ENCODE measurements at places on chromosomes 13 and 19.

- DNase-seq: no peak
Measured at GRCh38 chr13:97851269-97851668, 102.2 kb upstream of the IPO5 start.

DNA sequence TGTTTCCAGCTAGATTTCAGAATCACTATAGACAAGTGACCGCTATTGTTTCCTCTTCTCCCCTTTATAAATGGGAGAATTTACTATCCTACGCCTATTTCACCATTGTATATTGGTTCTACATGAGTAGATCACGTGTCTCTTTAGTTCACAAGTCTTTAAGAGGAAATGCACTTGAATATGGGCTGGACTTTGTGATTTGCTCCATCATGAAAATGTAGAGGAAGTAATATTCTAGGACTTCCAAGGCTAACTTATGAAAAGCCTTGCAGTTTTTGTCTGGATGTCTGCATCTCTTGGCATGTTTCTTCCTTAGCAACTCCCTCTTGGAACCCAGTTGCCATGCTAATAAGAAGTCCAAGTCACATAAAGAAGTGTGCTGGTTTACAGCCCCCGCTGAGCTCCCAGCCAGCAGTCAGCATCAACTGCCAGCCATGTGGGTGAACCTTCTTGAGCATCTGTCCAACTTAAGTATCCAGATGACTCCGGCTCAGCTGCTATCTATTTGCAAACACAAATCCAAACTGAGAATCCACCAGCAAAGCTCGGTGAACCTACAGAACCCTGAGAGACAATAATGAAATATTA is 4.8 kb upstream of the FBXL3 start:
- no peak for DNase-seq

DNA sequence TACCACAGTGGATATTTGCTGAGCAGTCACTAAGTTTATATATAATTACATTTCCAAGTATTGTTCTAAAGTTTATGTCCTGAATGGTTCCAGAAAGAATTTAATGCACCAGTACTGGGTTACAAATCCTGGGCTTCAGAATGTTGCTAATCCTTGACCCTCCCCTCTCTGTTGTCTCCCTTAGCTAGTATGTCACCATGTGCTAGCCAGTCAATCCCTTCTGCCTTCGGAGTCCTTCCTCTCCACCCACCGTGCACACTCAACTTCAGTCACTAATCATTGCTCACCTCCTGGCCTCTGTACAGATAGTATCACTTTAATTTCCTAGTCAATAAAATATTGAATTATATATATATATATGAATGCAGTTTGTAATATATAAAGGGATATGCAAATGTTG is 7.5 kb downstream of the FAM124A start:
- DNase-seq: no peak

- no peak for DNase-seq
Measured at GRCh38 chr13:41568143-41568971, 111.0 kb downstream of the RGCC start.

DNA sequence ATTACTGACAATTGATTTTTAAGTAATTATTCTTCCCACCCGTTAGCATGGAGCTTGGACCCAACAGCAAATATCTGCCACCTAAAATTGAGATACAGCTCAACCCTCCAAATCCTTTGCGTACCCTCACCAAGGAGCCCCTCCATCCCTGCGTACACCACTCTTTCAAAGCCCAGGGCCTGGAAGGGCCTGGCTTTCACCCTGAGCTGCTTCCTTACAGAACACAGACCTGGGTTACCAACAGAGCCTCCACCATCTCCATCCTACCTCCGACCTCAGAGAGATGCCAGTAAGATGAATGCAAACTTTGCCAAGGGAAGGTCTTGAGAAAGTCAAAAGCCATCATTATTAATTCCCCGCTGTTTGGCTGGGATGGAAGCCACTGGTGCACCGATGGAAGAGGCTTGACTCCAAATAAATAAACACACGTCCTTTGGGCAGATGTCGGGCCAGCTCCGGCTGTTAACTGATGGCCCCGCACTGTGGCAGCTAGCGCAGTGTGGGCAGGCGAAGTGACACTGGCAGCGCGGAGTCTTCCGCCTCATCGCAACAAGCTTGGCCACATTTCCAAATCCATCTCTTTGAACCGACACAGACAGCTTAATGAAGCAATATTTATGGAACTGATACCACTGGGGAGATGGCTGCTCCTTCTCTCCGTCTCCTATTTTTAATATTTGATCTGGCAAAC is 150.2 kb upstream of the VSTM2B start:
- no peak for DNase-seq

DNA sequence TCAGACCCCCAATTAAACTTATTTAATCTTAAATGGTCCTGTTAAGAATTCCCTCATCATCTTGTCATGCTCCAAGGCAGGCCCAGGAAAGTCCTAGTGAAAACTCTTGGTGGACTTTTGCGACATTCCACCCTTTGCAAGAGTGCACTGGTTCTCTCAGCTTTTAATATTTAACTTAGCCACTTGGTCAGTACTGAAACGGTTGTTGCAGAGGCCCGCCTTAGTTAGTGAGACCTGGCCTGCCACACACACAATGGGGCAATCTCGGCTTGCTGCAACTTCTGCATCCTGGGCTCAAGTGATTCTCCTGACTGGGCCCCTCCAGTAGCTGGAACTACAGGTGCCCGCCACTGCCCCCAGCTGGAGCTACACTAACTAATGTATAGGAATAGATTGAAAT is 1366.0 kb downstream of the UQCRFS1 start:
- no peak for DNase-seq

- DNase-seq: peak; percentile 76
Measured at GRCh38 chr19:11798391-11799330, at the start of gene ZNF491. Gene ZNF491 (plus strand): TSS chr19:11798523. CDS start chr19:11805954, 7,431 bp downstream.

- no peak for DNase-seq
Measured at GRCh38 chr19:3570606-3571011, 2.1 kb upstream of the HMG20B start.

- no peak for DNase-seq
Measured at GRCh38 chr19:7469669-7470285, 19.1 kb downstream of the PEX11G start.

DNA sequence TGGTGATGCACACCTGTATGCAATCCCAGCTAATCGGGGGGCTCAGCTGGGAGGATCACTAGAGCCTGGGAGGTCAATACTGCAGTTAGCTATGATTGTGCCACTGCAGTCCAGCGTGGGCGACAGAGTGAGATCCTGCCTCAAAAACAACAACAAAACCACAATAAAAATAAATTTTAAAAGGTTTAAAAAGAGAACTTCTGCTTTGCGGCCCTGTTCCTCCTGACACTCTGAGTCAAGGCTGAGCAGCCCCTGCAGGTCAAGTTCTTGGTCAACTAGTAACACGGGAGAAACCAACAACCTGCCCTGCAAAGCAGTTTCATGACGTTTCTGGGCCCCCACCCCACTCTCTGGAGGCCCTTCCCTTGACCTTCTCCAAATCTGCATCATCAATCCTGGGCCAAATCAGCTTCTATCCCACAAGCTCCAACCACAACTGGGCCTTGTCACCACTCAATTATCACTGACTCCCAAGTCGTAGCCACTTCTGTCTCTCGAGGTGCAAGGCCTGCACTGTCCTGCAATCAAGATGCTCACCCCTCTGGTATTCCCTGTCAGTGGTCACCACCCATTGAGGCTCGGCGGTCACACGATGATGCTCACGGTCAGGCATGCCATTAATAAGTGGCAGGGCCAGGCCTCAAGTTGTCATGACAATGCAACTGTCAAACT is 7.5 kb downstream of the ELAVL1 start:
- no peak for DNase-seq

- no peak for DNase-seq
Measured at GRCh38 chr13:95492044-95492801, 60.3 kb upstream of the CLDN10 start.

DNA sequence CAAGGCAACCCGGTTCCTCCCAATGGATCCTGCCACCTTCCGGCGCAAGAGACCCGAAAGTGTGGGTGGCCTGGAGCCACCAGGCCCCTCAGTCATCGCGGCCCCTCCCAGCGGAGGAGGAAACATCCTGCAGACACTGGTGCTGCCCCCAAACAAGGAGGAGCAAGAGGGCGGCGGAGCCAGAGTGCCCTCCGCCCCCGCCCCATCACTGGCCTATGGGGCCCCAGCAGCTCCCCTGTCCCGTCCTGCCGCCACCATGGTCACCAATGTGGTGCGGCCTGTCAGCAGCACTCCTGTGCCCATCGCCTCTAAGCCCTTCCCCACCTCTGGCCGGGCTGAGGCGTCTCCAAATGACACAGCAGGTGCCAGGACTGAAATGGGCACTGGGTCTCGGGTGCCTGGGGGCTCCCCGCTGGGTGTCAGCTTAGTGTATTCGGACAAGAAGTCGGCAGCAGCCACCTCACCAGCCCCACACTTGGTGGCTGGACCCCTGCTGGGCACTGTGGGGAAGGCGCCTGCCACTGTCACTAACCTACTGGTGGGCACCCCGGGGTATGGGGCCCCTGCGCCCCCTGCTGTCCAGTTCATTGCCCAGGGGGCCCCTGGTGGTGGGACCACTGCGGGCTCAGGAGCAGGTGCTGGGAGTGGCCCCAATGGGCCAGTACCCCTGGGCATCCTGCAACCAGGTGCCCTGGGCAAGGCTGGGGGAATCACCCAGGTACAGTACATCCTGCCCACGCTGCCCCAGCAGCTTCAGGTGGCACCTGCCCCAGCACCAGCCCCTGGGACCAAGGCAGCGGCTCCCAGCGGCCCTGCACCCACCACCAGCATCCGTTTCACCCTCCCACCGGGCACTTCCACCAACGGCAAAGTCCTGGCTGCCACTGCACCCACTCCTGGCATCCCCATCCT is 11.2 kb upstream of the PRR19 start:
- peak; percentile 35 for DNase-seq

DNA sequence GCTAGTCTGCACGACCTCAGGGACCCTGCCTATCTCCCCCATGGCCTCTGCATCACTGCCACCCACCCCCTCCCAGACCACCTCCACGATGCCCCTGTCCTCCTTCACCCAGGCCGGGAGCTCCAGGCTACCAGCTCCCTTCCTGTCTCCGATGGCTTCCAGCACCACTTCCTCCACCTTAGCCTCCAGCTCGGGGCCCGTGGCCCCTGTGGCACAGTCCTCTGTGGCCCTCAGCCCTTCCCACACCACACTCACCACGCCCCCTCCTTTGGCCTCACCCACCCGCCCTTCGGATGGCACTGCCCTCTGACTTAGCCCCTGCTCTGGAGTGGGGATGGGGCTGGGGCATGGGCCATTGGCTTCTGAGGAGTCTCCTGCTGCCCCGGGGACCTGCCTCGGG is 7.2 kb downstream of the PALM3 start:
- DNase-seq: no peak

DNA sequence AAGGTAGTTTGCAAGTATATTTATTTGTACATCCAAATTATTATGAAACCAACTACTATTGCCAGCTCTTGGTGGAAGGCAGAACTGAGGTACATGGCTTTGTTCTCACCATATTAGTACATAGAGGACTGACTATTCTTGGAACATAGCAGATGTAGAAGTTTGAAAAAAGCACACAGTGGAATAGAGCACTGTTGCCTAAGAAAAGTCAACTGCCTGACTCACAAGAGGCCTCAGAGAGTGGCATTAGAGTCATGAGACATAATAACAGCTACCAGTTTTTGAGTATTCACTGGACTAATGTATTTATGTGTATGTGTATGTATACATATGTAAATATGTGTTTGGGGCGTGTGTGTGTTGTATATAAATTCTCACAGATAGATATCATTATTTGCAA is 8.3 kb upstream of the PCDH20 start:
- DNase-seq: no peak

DNA sequence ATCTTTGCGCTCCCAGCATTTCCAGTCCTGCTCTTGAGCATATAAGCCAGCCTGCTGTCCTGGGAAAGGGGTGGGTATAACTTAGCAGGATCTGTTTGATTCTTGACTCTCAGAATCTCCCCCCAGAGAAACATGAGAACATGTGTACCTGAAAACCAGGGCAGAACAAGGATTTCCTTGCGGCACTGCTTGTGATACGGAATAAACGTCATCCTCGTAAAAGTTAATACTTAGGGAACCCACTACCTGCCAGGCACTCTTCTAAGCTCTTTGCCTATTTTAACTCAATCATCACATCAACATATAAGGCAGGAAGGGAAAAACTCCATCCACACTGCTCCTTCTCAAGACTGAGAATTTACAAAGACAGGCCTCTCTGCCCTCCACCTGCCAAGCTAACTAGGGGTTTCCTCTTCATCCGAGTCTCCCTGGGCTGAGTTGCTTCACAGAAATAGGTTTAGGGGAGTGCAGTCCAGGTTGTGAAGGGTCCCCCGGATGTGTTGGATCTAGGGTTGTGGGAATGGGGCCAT is 1.1 kb downstream of the ZNF653 start:
- DNase-seq: no peak

- no peak for DNase-seq
Measured at GRCh38 chr13:90336507-90336906, 1011.0 kb upstream of the MIR17HG start.

GRCh38 chr19:7333198-7334118 is 15.3 kb upstream of the ARHGEF18 start:
- no peak for DNase-seq

DNA sequence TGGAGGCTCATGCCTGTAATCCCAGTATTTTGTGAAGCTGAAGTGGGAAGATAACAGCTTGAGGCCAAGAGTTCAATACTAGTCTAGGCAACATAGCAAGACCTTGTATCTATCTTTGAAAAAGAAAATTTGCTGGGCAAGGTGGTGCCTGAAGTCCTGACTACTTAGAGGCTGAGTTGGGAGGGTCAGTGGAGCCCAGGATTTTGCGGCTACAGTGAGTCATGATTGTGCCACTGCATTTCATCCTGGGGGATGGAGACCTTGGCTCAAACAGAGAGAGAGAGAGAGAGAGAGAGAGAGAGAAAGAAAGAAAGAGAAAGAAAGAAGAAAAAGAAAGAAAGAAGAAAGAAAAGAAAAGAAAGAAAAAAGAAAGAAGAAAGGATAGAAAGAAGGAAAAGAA is 1872.3 kb upstream of the PCDH20 start:
- no peak for DNase-seq

DNA sequence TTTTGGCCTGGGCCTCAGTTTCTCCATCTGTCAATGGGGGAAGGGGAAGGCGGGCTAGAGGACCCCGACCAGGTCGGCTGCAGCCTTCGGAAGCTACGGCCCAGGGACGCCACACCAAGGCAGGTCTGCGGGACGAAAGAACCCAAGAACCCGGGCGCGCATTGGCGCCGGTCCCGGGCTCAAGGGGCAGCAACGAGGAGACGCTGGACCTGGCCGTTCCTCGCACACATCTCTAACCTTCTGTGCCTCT is 739 bp upstream of the ILF3 start:
- no peak for DNase-seq

GRCh38 chr13:70249332-70250064 is 141.2 kb upstream of the KLHL1 start:
- DNase-seq: no peak

GRCh38 chr19:35545855-35546381 is 492 bp downstream of the TMEM147 start:
- peak; percentile 46 for DNase-seq

- no peak for DNase-seq
Measured at GRCh38 chr13:40537146-40537895, 129.1 kb downstream of the FOXO1 start.

- DNase-seq: no peak
Measured at GRCh38 chr19:13723206-13723605, 41.1 kb upstream of the MRI1 start.

GRCh38 chr13:35530147-35530546 is 53.7 kb upstream of the MAB21L1 start:
- DNase-seq: no peak

All from stimulated activated CD8-positive, alpha-beta memory T cell treated with anti-CD3 and anti-CD28 coated beads, Interleukin-15, amount 100 ng/mL, for 4 hours (primary cell).